ENCODE measurements at places on chromosomes 13 and 19. TPM values are rescaled to one million over a fixed set of nuclear protein-coding genes. Genes with fewer than 3 reads are reported as not detected.

Gene KIR2DL1
- not detected for total RNA-seq

GRCh38 chr19:45117167-45117594 is 24.2 kb downstream of the PPP1R37 start:
- peaks cover 14% of the 10 kb centered on the region for H3K4me1 ChIP-seq
- H3K27me3 ChIP-seq = no peaks in the 10 kb centered on the region
- DNase-seq = no peak
- H3K27ac ChIP-seq = no peak overlapping the region
- H3K4me3 ChIP-seq = no peak overlapping the region

GRCh38 chr19:5394551-5395505 is 54.2 kb upstream of the PTPRS start:
- H3K4me1 ChIP-seq = no peaks in the 10 kb centered on the region
- no peaks in the 10 kb centered on the region for H3K27me3 ChIP-seq
- H3K27ac ChIP-seq = no peak overlapping the region
- H3K4me3 ChIP-seq = no peak overlapping the region
- H3K36me3 ChIP-seq = no peaks in the 10 kb centered on the region
- no peak for DNase-seq

Gene NLRP4
- total RNA-seq = not detected

DNA sequence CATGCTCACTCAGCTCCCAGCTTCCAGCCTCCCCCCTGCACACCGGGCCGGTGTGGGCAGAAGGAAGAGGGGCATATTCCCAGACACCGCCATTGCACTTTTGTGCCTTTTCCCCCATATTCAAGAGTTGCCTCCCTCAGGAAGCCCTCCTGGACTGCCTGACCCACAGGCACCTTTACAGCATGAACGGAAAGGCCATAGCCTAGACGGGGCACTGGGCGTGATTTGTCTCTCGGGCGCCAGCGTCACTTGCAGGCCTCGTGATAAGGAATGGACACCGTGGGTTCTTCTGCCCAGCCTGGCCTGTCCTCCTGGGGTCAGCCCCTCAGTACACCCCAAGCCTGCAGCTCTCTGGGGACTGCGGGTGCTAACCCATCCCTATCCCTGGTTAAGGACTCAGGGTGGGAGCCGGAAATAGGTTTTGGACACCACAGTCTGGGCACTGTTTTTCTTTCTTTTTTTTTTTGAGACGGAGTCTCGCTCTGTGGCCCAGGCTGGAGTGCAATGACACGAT is 933 bp upstream of the UQCR11 start:
- H3K4me1 ChIP-seq = peaks cover 29% of the 10 kb centered on the region
- H3K27me3 ChIP-seq = no peaks in the 10 kb centered on the region
- peak overlapping the region; percentile 90 for H3K27ac ChIP-seq
- H3K4me3 ChIP-seq = peak overlapping the region; percentile 77
- peaks cover 3% of the 10 kb centered on the region for H3K36me3 ChIP-seq
- no peak for DNase-seq

- H3K27me3 ChIP-seq = no peaks in the 10 kb centered on the region
- H3K4me3 ChIP-seq = no peak overlapping the region
- H3K4me1 ChIP-seq = peaks cover 2% of the 10 kb centered on the region
- peaks cover 5% of the 10 kb centered on the region for H3K36me3 ChIP-seq
- H3K27ac ChIP-seq = no peak overlapping the region
- no peak for DNase-seq
Observed at GRCh38 chr19:21513651-21514050, 8.2 kb downstream of the ZNF429 start.

GRCh38 chr19:13902993-13903555 is 2.8 kb downstream of the BRME1 start:
- H3K4me1 ChIP-seq = peaks cover 9% of the 10 kb centered on the region
- no peaks in the 10 kb centered on the region for H3K36me3 ChIP-seq
- no peaks in the 10 kb centered on the region for H3K27me3 ChIP-seq
- no peak overlapping the region for H3K4me3 ChIP-seq

GRCh38 chr13:89136678-89137077 is 1465.5 kb downstream of the SLITRK5 start:
- no peak for DNase-seq
- no peaks in the 10 kb centered on the region for H3K36me3 ChIP-seq
- no peak overlapping the region for H3K4me3 ChIP-seq
- H3K4me1 ChIP-seq = no peaks in the 10 kb centered on the region
- no peaks in the 10 kb centered on the region for H3K27me3 ChIP-seq

Gene GZMM
- total RNA-seq = not detected

GRCh38 chr19:34316741-34317301 is 48.2 kb upstream of the GPI start:
- peaks cover 39% of the 10 kb centered on the region for H3K4me1 ChIP-seq
- no peak overlapping the region for H3K4me3 ChIP-seq
- H3K36me3 ChIP-seq = peaks cover 18% of the 10 kb centered on the region
- DNase-seq = no peak
- H3K27ac ChIP-seq = peak overlapping the region; percentile 73
- H3K27me3 ChIP-seq = no peaks in the 10 kb centered on the region

GRCh38 chr13:110327051-110327721 is 20.1 kb downstream of the COL4A2 start:
- H3K4me3 ChIP-seq = no peak overlapping the region
- no peaks in the 10 kb centered on the region for H3K27me3 ChIP-seq
- no peak for DNase-seq
- H3K27ac ChIP-seq = peak overlapping the region; percentile 32
